Calu3 (cell line): ENCODE measurements at places on chromosomes 1 and 21. TPM values are rescaled to one million over a fixed set of nuclear protein-coding genes. Genes with fewer than 3 reads are reported as not detected.

Gene RNU1-2
- 1,678 and 1,905 TPM in 2 replicates for total RNA-seq

Gene LRRC39
- total RNA-seq = 0.42 and 0.88 TPM in 2 replicates

DNA sequence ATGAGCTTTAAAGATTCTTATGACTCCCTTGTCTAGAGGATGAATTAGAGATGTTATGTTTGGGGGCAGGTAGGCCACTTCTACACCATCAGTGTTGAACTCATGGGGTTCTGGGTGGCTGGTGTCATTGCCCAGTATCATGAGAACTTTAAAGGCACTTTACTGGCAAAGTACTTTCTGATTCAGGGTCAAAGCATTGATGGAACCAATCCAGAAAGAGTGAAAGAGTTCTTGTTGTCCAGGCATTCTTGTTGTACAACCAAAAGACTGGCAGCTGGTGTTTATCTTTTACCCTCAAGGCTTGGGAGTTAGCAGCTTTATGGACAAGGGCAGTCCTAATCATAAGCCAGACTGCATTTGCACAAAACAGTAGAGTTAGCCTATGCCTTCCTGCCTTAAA is 673.0 kb downstream of the USP25 start:
- DNase-seq = no peak

DNA sequence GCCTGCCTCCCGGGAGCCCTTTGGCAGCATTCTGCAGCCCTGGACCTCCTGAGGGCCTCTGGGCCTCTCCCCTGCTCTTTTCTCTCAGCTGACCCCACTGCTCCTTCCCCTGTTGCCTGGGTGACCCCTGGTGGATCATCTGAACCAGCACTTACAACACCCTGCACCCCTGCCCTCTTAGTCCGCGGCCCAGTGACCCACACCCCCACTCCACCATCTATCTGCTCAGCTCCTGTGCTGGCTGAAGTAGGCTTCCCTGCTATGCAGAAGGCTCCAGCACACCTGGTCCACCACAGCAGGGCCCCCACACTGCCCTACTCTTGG is 74.0 kb downstream of the DMRTA2 start:
- no peak for DNase-seq

GRCh38 chr1:193926956-193927355 is 740.5 kb upstream of the B3GALT2 start:
- DNase-seq = no peak

Gene C1orf226
- total RNA-seq = 10.5 and 14.1 TPM in 2 replicates

GRCh38 chr1:229368347-229368746 is 25.5 kb upstream of the CCSAP start:
- no peak for DNase-seq

DNA sequence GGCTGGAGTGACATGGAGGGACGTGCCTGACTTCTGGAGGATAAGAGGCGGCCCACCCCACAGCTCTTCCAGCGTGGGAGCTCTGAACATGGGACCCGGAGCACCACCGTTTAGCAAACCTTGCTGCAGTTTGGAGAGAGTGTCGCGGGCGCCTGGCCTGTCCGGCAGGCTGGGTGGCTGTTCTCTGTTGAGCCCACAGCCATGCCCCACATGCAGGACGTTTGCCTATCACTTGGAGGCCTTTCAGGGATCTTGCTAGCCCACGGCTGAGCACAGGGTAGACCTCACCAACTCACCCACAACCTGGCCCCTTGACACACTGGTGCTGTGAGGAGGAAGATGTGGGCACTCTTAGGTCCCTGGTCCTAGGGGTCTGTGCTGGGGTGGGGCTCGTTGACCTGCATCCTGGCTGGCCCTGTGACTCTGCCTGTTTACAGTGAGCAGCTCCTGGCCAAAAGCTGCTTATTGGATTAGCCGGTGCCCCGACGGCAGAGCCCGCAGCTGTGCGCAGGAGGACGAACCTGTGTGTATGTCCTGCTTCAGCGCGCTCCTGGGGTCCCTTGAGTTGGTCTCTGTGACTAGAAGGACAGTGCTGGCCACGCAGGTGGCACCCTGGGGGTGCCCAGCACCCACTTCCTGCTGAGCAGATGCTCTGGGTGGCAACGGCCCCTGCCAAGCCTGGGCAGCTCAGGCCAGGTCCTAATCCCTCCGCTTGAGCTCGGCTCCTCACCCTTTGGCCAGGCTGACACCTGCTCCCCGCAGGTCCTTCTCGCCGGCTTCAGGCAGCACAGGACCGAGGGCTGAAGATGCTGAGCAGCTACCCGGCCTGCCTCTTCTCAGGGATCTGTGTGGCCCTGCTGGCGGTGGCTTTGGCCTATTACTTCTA is 72.4 kb upstream of the TRAPPC10 start:
- DNase-seq = no peak

GRCh38 chr1:179089827-179090482 is 8.1 kb downstream of the TOR3A start:
- no peak for DNase-seq
